ENCODE measurements at places on chromosomes 13 and 19. TPM values are rescaled to one million over a fixed set of nuclear protein-coding genes. Genes with fewer than 3 reads are reported as not detected.

The DNAJC15 gene
- 23.1 TPM for total RNA-seq

The GAPDHS gene
- total RNA-seq: not detected

The ERICH4 gene
- total RNA-seq: not detected

The HOMER3 gene
- 16.8 TPM for total RNA-seq

The HTR2A gene
- 16.8 TPM for total RNA-seq

The HIF3A gene
- total RNA-seq: 8.8 TPM

The IZUMO2 gene
- not detected for total RNA-seq

The SH3GL1 gene
- 20.1 TPM for total RNA-seq

The CEACAM8 gene
- not detected for total RNA-seq

The ZNF813 gene
- total RNA-seq: 5.5 TPM

The LGALS4 gene
- total RNA-seq: 0.69 TPM

The LGALS14 gene
- total RNA-seq: 1.4 TPM

The CLEC4G gene
- total RNA-seq: 0.92 TPM

The NUMBL gene
- total RNA-seq: 23.8 TPM

The CYP2F1 gene
- not detected for total RNA-seq

The AXL gene
- 10.4 TPM for total RNA-seq

The ADAMTS10 gene
- 42.7 TPM for total RNA-seq

Measured in diencephalon (tissue), 1 donor.